Cortex of kidney (tissue), 1 donor: ENCODE measurements at places on chromosomes 1 and 21.

- DNase-seq: no peak
Measured at GRCh38 chr21:42476388-42477331, 19.4 kb downstream of the RSPH1 start.

DNA sequence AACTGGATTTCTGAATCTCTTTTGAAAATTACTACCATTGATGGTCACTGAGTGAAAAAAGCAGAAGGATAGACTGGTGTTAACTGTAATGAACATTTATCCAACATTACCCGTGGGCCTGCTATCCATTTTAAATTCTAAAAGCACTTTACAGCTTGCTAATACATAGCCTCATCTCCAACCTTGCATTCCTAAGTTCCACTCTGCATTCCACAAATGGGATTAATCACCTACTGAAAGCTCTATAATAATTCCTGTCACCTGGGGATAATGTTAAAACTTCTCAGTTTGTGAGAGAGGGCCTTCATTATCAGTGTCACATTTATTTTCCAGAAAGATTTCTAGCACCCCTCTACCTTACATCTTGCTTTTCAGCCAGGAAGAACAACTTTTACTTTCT, 38.2 kb downstream of the PTPRC start:
- no peak for DNase-seq

DNA sequence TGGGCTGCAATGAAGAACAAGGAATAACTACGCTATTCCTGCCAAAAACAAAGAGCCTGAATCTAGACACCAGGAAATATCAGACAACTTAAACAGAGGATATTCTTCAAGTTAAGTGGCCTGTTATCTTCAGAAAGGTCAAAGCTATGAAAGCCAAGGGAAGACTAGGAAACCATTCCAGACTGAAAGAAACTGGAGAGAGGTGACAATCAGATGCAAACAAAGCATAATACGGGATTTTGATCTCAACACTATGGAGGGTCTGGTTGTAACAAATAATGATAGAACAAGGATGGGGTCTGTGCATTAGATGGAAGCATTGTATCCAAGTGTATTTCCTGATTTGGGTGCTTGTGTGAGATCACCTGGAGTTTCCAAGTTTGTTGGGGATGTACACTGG, 2.7 kb downstream of the EPRS1 start:
- DNase-seq: no peak

GRCh38 chr1:227300682-227301081, 17.6 kb downstream of the CDC42BPA start:
- no peak for DNase-seq

GRCh38 chr1:11316701-11317100, 43.7 kb downstream of the UBIAD1 start:
- DNase-seq: no peak

GRCh38 chr1:158169105-158169504, 11.6 kb upstream of the CD1D start:
- DNase-seq: no peak

DNA sequence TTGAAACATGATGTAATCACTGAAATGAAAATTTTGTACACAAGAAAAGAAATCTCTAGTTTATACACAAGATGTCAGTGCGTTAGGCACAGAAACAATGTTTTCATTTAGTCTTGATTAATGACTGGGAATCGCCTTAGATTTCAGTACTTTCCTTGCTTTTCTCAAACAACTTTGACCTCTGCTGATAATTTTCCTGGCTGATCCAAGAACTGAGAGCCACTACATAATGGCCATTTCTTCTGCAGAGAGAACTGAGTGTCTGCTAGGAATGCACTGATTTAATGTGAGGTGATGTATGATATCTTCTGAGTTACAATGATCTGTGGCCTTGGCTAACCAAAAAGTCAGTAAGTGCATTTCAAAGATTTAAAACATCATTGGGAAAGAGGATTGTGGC, 308.1 kb downstream of the CTH start:
- no peak for DNase-seq

GRCh38 chr1:48450505-48450904, 21.5 kb downstream of the SPATA6 start:
- DNase-seq: no peak

DNA sequence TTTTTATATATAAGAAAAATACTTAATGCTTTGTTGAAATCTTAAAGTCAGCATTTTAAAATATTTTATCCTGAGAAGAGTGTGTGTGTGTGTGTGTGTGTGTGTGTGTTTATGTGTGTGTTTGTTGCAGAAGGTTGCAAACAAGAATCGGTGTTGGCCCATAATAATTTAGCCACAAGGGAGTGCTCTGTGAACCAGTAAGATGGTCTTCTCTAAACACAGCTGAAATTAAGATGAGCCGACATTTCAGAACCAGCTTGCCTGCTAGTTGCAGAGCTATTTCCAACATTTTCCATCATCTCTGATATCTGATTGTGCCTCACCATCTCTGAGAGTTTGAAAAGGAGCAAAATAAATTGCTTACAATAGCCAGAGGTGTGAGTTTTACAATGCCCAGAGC, 158.8 kb upstream of the SGIP1 start:
- DNase-seq: no peak

DNA sequence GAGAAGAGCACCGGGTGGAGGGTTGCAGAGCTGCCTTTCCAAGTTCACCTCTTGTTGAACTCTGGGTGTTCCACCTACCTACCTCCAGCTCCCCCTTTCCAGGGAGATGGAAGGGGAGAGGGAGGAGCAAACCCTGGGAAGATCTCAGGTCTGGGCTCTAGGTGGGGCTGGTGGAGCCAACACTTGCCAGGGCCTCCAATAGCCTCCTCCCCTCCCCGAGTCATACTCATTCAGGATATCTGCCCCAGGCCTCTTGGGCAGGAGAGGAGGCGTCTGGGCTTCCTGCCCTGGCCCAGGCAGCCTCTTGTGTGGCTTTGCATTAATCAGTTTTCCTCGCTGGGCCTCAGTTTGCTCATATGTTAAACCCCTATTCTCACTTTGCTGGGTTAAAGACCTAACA, 13.4 kb downstream of the RAP1GAP start:
- no peak for DNase-seq

DNA sequence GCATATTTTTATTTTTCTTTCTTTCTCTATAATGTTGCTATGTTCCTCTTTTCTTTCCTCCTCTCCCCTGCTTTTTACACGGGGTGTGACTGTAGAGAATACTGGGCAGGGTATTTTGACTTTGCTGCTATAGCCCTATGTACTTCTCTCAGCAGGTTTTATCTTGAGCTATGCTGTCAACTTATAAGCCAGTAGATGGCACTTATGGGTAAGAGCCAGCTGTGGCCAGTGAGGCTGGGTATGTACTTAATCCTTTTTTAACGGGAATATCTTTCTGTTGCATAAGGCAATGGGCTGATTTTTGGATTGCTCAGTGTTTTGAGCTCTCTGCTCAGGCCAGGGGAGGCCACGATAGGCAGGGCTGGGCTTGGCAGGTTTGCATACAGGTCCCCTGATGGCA, 99.0 kb downstream of the KCNK2 start:
- DNase-seq: no peak

DNA sequence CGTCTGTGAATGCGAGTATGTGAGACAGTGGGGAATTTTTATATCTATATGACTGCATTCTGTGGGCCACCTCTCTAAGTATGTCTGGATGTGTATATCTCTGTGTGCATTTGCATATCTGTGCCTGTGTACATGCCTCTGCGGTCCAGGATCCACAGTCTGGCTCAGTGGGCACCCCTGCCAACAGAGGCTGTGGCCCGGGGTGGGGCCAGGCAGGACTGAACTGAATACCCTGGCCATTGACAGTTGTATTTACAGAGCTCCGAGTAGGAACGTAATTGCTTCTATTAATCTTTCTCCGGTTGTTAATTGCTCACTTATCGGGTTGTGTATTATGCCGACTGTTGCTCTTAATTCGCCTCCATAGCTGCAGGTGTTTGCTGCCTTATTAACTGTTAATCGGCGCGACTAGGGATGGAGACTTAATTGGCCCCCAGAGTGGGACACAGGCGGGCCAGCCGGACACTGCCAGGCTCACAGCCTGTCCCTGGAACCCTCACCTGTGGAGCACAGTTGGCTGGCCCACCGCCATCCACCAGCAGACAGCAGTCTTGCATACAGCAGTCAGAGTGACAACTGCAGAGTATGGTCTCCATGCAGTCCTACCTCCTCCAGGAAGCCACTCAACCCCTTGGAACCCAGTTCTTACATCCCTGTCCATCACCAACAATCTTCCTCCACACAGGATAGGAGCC, 22.4 kb upstream of the ADGRB2 start:
- no peak for DNase-seq

DNA sequence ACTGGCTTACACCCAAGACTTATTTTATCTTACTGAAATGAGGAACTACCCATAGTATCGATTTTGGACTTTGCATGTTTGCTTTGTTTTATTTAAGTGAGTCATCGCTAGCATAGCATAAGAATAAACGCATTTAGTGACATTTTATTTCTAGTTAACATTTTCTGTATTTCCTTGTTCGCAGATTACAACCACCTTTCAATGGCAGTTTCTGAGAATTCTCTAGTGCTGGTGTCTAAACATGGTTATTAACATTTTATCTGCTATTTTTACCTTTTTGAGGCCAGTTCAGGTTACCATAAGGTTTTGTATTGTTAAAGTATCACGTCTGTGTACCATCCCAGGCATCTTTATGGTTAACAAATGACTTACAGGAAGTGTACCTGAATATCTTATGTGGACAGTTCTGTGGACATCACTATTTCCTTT, 24.5 kb downstream of the EEIG2 start:
- DNase-seq: no peak

DNA sequence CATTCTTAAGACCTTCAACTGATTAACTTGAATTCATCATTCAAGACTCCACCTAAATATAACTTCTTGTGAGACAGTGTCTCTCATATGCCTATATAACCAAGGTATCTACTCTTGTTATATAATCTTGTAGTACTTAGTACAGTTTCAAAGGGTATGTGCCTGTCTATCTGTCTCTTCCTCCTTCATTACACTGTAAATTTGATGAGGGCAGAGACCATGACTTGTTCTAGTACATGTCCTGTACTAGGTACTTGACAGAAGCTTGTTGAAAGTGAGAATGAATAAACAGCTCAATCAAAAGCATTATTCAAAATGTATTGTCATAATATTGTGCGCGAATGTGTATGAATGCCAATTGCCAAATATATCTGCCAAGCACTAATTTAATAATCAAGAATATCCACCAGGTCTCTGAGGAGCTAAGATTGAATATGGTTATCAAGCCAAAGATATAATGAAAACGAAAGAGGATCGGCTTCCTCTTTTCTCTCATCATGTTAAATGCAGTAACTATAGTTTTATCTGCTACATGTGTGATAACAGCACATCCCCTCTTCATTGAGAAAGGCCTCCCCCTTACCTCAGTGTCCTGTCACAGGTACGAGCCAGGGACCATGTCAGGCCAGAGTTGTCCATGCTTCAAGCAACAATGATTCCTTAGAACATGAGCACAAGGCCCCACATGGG, 117.3 kb downstream of the UCHL5 start:
- DNase-seq: no peak

GRCh38 chr1:156705918-156706656, 704 bp upstream of the CRABP2 start:
- DNase-seq: no peak

DNA sequence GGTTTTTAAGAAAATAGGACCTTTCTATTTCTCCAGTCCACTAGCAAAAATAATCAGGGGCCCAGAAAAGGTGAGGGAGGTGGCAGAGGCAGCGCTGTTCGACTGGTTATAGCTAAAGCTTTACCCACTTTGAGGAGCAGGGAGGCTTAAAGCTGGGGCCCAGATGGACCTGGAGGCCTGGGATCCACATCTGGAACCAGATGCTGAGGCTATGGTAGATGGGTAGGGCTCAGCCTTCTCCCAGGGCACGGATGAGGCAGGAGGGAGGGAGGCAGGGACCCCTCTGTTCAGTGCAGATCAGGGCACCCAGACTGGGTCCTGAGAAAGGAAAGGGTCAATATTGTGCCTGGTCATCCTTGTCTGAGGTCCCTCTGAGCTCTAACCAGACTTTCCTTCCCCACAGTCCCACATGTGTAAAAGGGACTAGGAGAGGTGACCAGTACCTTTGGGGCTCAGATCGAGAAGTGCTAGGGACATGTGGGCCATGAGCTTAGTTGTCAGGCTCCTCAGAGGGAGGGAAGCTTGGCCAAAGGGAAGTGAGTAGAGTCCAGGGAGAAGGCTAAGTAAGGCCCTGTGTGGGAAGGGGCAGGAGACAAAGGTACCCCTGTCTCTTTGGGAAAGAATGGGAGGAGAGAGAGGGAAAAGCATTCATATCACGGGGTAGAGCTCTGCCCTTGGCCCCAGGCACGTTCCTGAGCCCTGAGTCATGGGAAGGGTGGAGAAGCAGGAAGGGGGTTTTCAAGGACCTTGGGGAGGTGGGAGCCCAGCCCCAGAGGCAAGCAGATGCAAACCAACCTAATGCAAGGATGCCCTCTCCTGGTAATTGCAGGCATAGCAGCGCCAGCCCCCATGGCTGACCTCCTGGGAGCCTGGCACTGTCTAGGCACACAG, 15.4 kb downstream of the LMNA start:
- DNase-seq: no peak

DNA sequence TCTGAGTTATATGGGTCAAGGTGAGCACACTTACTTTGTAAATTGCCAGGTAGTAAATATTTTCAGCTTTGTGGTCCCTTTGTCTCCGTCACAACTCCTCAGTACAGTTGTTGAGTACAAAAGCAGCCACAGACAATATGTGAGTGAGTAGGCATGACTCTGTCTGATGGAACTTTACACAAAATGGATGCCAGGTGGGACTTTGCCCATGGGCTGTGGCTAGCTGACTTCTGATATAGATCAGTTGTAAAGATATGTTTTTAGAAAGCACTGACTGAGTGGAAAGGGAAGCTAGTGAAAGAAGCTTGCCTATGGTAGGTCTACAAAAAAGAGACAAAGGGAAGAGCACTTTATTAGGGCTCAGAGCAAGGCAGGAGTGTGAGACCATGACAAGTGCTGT, 23.1 kb upstream of the IGSF5 start:
- DNase-seq: no peak

GRCh38 chr21:42750737-42751530, 97.5 kb downstream of the PDE9A start:
- DNase-seq: no peak

GRCh38 chr1:8090241-8090702, 64.2 kb upstream of the ERRFI1 start:
- DNase-seq: no peak

GRCh38 chr1:15620155-15620545, 2.9 kb downstream of the DDI2 start:
- DNase-seq: no peak

DNA sequence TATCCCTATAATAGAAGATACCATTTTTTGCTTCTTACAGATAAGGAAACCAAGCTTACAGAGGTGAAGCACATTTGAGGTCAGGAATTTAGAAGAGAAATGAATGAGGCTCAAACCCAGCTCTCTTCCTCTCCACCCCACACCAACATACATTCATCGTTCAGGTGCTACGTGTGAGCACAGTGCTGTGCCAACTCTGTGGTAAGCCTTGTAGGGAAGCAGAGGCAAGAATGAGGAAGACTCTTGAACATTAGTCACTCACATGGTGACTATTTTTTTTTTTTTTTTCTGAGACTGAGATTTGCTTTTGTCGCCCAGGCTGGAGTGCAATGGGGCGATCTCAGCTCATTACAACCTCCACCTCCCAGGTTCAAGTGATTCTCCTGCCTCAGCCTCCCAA, 314.0 kb downstream of the NTNG1 start:
- DNase-seq: no peak

- DNase-seq: no peak
Measured at GRCh38 chr1:163166886-163167555, 35.7 kb downstream of the RGS5 start.
